ENCODE measurements at places on chromosomes 7 and 10.

DNA sequence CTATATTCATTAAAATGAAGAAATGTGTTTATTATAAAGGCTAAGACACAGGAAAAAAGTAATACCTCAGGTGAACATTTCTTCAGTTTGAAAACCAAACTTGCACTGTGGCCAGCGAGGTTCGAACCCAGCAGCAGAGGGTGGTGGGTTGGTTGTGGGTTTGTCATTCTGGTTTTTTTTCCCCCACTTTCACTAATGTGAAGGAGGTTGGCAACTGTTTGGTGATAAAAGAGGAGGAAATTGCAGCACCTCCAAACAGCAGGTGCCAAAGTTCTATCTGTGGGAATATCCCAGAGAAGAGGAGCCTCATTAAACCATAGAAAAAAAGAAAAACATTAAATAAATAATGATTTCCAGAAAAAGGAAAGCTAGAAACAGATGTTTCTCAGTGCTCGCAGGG, 36.6 kb upstream of the YAE1 start:
- no peak for DNase-seq

- no peak for DNase-seq
Observed at GRCh38 chr7:37820708-37821468, 27.5 kb upstream of the NME8 start.

GRCh38 chr7:98771941-98772603, 97.7 kb downstream of the TMEM130 start:
- no peak for DNase-seq

DNA sequence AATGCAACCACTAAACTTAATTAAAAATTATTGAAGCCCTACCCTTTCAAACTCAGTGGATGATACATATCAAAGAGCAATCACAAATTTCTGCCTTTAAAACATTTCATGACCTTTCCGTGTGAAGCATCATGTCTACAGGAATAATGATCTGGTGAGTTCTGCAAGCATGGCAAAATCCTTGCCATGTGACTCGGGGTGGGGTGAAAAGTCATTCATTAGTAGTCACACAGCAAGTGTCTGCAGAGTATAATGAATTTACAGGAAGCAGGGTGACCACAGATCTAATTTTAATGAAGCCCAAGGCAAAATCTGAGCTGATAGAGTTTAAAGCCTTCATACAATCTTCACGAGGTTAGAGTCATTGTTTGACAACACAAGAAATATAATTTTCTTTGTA, 351.9 kb downstream of the THSD7A start:
- no peak for DNase-seq

GRCh38 chr10:6144406-6145165, 55.8 kb downstream of the RBM17 start:
- peak; percentile 84 for DNase-seq

- no peak for DNase-seq
Observed at GRCh38 chr7:152641384-152641783, 34.6 kb downstream of the XRCC2 start.

DNA sequence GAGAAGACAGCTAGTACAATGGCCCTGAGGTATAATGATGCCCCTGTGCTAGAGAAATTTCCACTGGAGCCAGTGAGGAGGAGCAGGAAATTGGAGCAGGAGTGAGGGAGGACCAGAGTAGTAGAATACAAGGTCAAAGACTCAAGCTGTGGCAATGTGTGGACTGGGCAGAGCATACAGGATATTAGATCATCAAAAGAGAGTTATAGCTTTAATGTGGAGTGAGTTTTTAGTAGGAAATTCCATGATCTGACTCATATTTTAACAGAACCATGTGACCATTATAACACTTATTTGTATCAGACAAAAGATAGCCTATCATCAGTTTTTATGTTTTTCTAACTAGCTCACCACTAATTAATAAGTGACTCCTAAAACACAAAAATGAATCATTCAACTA, 154.1 kb downstream of the DGKB start:
- peak; percentile 91 for DNase-seq

DNA sequence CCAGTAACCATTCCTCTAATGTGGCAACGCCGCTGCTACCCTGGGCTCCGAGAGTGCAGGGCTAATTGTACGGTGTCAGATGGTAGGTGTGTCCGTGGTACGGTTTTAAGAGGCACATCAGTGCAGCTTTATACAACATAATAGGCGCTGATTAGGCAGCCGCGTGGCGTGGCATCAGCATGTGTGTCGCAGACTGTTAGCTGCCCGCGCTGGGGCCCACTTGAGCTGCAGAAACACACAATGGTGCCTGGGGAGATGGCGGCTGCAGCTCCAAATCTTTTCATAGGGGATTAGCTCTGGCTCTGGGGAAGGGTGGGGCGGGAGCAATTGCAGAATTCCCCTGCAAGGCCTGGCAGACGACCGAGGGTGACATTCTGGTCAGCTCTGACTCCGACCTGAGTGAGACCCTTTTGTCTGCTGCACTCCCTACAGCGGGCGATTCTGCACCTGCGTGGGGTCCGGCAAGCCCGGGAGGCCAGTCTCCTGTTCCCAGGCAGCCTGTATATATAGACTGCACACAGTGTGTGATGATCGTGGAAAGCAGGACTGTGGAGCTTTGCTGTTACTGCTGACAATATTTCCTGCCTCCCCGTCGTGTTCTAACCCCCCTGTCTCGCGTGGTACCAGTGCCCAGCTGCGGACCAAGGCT, 722.7 kb upstream of the CELF2 start:
- no peak for DNase-seq

- DNase-seq = no peak
Observed at GRCh38 chr7:37118004-37118403, 330.7 kb downstream of the ELMO1 start.

DNA sequence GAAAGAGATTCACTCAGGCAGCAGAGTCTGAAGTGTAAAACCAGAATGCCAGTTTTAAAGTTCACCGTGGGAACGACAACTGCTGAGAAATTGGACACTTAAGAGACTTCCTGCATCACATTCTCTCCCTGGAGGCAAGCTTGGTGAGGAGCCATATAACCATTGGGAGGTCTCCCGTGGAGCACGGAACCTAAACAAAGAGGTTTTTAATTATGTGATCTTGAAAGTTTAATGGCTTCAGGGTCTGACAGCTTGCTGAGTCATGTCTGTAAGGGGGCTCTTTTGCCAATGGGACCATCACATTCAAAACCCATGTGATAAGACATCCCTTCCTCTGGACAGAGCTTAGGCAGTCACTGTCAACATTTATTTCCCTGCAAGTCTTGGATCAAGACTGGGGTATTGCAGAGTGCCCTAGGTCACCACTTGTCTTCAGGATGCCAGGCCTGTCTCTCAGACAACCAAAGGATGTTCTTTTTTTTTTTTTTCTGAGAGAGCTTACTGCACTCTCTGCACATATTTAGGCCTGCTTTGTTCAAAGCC, 674.4 kb downstream of the TYW1 start:
- no peak for DNase-seq

GRCh38 chr10:7370511-7370910, 40.3 kb downstream of the SFMBT2 start:
- no peak for DNase-seq

- no peak for DNase-seq
Observed at GRCh38 chr10:74460812-74461211, 309.8 kb downstream of the ADK start.

DNA sequence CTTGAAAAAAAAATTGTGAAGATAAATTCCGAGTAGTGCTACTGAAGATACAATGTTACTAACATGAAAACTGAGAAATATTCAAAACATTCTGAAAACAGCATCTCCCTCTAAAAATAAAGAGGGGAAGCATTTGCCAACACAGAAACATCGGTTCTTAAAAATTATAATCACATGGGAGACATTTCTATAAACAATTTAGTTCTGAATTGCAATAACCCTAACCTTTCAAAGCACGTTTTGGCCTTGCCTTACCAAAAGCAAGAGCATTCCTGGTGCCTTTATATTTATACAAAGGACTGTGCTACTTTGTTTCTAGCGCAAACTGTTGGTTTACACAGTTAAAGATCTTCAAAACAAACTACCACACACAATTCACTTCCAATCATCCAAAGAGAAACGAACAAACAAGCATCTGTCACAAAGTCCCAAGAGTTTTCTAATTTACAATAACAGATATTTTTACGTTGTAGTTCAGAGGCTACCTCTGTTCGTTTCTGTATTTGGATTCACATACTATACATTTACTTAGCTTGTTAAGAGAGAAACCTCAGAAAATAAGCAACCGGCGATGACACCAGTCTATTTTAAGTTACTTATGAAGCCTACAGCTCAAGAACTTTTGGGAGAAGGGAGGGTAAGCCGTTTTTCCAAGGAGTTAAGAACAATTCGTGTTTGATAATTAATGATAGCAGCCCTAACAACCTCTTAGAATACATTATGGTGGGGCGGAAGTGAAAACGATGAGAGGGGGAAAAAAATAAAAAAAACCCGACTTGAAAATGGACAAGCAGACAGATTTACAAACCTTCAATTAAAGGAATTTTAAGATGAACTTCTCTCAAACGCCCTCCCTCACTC, 1.3 kb downstream of the ABI1 start:
- no peak for DNase-seq

- DNase-seq = no peak
Observed at GRCh38 chr10:60944910-60945297, 919 bp upstream of the RHOBTB1 start.

GRCh38 chr7:34835901-34836600, 178.0 kb downstream of the NPSR1 start:
- DNase-seq = no peak

- DNase-seq = no peak
Observed at GRCh38 chr7:33597181-33597580, 308.2 kb upstream of the BMPER start.

- no peak for DNase-seq
Observed at GRCh38 chr7:10756981-10757380, 216.7 kb upstream of the PHF14 start.

DNA sequence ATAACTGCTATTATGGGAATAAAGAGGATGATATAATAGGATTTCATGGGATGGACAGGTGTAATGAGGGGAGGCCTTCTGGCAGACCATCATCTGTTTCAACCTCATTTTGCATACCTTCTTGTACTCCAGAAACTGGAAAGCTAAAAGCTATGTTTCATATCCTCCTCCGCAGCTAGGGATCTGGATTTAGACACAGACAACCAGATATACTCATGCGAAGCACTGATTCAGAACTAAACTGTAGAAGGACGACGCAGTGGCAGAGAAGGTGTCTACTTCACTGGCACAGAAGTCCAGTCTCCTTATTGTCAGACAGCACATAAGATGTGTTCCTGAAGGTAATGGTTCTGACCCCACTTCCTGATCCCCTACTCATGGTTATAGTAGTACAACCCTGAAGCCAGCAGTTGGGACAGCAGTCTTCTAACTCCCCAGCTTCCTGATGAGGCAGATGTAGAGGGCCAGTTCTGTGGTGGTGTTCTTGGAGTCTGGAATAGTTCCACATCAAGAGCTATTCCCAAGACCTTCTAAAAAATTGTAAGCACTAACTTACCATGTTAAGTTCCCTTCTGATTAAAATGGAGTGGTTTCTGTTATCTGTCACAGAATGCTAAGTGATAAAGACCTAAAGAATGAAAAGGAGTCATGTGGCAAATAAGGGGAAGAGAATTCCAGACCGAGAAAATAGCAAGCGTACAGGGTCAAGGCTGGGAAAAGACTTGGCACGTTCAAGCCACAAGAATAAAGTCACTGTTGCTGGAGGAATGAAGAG, 550.3 kb downstream of the GRM8 start:
- peak; percentile 37 for DNase-seq

- DNase-seq = peak; percentile 93
Observed at GRCh38 chr10:108789919-108790318, 1133.4 kb downstream of the XPNPEP1 start.

DNA sequence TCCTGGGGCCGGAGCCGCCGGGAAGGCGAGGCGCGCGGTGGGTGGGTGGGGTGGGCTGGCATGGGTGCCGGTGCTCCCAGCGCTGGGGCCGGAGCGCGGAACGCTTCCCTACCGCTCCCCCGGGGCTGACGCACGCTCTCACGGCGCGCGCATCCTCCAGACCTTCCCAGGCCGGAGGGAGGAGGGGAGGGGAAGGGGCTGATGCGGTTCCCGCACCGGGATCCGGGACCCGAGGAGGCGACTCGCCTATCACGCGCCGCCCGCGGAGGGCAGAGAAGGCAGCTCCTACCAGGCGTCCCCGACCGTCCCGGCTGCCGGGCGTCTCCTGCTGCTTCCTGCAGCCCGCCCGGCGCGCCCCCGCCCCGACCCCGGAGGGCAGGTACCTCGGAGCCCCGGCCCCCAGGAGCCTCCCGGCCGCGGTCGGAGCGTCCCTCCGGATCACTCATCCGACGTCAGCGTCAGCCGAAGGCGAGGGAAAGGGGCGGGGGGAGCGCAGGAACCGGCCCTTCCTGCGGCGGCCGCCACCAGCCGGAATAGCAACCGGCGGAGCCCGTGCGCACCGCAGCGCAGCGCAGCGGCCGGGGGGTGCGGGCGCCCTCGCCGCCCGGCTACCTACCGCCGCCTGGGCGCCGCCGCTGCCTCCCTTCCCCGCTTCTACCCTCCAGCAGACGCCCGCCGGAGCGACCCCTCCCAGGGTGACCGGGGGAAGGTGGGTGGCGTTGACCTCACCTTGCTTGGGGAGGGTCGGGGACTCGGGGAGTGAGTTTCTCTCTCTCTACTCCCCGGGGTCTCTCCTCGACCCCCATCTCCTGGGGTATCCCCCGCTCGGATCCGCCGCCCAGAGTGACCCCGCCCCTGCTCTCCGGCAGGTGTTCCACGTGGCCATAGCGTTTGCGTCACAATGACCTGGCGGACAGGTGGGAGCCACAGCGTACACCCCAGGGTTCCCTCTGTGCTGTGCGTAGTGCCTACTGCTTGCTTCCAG, at the start of gene ICA1:
ICA1 (minus strand) TSS at position 457 of the 985 bp plus-strand sequence. CDS start 26,241 bp downstream, outside the sequence.
- DNase-seq = no peak

GRCh38 chr10:77710081-77710551, 72.5 kb upstream of the KCNMA1 start:
- DNase-seq = no peak

DNA sequence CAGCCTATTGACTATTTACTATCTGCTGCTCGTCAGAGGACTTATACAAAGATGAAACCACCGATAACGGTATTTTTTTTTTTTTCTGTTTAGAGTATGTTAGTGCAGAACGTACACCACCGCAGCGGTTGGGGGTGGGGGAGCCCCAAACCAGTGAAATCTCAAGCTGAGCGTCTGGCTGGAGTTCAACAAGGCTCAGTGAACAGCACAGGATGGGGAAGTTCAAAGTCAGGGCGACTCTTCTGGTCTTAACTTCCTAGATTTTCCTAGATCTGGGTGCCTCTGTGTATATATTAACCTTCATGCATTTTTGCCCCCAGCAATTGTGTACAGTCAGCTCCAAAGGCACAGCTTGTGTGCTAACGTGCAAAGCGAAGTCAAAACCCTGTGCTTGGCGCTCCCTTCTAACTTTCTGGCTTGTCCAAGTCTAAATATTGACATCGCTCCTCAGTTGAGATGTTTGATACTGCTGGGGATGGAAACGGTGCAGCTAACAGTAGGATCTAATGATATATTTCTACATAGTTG, 1.1 kb downstream of the RHOBTB1 start:
- DNase-seq = peak; percentile 43

DNA sequence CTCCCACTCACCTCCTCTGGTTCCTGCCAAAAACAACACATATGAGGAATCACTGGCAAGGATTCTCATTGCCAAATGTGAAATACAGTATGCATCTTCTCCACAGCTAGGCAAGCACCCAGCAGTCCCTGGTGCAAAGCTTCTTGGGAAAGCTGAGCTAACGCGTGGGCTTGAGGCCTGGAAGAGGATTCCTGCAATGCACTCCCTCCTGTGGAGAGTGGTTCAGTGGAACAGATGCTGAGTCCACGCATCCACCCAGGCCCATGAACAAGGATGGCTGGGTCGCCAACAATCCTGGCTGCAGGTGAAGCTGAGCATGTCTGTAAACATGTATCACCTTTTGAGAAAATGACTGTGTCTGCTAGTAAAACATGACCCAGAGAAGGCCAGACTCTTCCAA, 113.2 kb upstream of the CHST15 start:
- DNase-seq = no peak

GRCh38 chr10:98380493-98381339, 34.3 kb downstream of the PYROXD2 start:
- no peak for DNase-seq
